Stimulated activated CD4-positive, alpha-beta T cell treated with anti-CD3 and anti-CD28 coated beads, Interleukin-1b, Interleukin-23, amount 100 ng/mL, for 1 hour (primary cell): ENCODE measurements at places on chromosomes 1 and 21.

DNA sequence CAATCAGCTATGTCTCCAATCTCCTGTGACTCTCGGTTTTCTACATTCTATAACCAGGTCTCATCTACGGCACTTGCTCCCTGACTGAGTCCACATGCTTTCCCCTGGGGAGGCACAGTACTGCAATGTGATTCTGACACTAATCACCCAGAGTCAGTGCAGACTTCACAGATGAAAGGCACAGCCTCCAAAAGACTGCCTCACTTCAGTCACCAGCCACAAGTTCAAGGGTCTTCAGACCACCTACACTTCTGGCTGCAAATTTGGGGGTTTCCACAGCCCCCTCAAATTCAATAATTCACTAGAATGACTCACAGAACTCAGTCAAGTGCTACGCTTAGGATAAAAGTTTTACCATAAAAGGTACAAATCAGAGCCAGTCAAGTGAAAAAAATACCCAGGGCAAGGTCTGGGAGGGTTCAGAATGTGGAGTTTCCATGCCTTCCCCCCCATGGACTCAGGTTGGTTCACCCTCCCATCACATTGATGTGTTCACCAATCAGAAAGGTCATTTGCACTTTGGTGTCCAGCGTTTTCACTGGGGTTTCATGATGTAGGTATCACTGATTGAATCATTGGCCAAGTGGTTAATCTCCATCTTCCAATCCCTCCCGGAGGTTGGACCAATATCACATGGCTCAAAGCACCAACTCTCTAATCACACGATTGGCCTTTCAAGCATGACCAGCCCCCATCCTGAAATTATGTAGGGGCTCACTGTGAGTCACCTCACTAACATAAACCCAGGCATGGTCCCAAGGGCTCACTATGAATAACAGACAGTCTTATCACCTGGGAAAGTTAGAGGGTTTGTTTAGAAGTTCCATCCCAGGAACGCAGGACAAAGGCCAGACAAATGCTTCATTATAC lies 182.9 kb upstream of the CAMK1G start:
- no peak for DNase-seq

DNA sequence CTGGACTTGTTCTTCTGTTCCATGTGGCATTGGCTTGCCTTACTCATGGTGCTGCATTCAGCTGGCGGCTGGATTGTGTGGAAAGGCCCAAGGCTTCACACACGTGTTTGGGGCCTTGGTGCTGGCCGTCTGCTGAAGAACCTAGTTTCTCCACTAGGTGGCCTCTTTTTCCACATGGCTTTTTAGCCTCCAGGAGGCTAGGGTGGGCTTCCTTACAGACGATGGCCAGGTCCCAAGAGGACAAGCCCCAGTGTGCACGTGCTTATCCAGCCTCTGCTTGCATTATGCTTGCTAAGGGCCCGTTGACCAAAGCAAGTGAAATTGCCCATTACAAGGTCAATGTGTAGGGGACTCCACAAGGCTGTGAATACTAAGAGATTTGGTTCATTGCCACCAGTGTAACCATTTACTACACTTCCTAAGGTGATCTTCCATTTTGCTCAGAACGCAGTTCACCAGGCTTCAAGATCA lies 47.5 kb upstream of the FOXO6 start:
- no peak for DNase-seq

GRCh38 chr1:52266507-52266906 lies 99.5 kb downstream of the CC2D1B start:
- DNase-seq = no peak

GRCh38 chr1:182259229-182259872 lies 132.2 kb downstream of the GLUL start:
- peak; percentile 5 for DNase-seq

- no peak for DNase-seq
Observed at GRCh38 chr1:30692201-30692947, 31.0 kb downstream of the MATN1 start.

DNA sequence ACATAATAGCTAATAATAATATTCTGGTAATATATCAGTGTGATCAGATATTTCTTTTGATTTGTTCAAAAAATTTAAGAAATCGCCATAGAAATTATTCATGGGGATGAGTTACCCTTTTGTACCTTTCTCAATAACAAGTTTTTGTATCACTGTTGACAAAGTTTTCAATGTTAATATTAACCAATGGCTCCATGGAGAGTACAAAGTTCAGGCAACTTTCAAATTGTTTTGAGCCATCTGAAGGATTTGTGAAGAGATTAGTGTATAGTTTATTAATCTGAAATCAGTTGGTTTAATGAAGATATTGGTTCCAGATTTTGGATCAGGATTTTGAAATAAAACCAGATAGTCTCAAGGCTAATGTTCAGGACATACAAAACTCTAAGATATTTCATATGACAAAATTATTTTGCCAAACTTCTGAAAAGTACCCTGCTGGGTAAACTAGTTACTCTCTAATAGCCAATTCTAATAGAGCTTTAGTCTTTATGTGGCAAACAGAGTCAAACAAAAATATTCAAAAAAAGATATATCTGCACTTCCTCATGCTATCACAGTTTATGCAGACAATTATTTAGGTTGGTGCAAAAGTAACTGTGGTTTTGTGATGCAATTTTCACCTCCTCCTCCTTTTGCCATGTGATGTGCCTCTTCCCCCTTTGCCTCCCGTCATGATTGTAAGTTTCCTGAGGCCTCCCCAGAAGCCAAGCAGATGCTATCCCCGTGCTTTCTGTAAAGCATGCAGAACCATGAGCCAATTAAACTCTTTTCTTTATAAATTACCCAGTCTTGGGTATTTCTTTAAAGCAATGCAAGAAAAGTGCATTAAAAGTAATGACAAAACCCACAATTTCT lies 1105.0 kb downstream of the PLA2G4A start:
- no peak for DNase-seq

- no peak for DNase-seq
Observed at GRCh38 chr21:16424331-16424751, 694.6 kb downstream of the USP25 start.
